T-cell (primary cell): ENCODE measurements at places on chromosomes 2 and 18.

DNA sequence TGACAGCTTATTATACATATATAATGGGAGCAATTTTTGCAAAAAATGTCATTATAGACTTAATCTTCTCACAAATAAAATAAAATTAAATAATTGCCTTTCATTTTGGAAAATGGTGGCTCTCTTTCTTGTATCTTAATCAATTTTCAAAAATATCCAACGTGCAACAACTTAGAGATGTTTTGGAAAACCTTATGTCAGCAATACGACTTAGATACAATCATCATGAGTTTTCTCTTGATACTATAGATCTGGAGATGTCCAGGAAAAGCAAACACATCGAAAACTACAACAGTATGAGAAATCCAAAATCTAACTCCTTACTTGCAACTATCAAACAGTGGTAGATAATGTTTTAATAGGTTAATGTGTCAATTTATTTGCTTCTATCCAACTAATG lies 1529.0 kb downstream of the LRP1B start:
- DNase-seq = no peak

DNA sequence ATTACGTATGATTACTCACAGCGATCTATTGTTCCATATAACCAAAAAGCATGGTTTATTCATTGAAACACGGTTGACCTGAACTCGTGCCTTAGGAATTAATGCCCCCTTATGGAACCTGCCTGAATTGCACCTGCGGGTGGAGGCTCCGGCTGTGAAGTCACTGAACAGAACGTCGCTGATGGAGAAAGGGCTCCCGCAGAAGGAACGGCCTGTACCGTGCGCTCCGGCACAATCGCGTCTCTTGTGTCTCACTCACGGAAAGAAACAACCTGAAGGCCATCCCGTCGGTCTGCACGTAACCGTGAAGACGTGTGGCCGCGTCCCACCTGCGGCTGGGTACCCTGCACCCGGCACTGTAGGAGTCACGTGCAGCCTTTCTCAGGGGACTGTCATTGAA lies 133.1 kb downstream of the NFATC1 start:
- DNase-seq = peak; percentile 80

DNA sequence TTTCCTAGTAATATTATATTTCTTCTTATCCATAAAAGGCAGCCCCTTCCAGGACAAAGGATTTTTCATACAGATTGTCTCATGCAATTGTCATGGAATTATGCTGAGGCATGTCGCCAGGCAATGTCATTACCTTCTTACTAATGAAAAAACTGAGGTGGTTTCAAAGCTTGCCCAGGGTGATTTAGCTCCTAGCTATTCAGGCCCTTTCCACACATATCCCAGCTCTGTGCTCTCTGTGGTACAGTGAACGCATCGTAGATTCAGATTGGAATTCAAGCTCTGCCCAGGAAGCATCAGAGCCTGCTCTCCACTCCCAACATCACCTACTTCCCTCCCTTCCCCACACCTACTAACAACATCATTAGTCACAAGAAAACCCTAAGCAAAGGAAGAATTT lies 60.1 kb downstream of the ATP8B1 start:
- no peak for DNase-seq

- DNase-seq = no peak
Observed at GRCh38 chr2:12642332-12642731, 74.4 kb upstream of the TRIB2 start.

DNA sequence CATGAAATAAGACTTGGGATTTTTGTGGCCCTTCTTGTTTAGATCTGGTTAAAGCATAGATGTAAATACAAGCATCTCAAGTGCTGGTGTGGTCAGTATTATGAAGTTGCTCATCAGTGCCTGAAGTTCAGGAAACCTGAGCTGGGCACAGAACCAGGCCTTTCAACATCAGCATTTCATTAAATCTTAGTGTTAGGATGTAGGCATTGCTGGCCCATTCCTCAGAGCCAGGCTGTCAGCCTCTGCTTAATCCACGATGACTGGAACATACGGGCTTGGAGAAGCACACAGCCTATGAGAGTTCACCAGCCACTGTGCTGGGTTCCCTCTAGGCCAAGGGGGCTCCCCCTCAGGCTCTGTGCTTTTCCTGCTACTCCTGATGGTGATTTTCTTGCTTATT lies 270.2 kb downstream of the EN1 start:
- no peak for DNase-seq
